ENCODE measurements at places on chromosomes 13 and 19. TPM values are rescaled to one million over a fixed set of nuclear protein-coding genes. Genes with fewer than 3 reads are reported as not detected.

GRCh38 chr19:5997371-5997770, 19.4 kb upstream of the RANBP3 start:
- H3K27me3 ChIP-seq = no peaks in the 10 kb centered on the region
- H3K4me3 ChIP-seq = no peak overlapping the region
- H3K27ac ChIP-seq = no peak overlapping the region
- H3K4me1 ChIP-seq = no peaks in the 10 kb centered on the region

ZNF880 gene
- total RNA-seq = 23.1 TPM

GRCh38 chr13:66623129-66623820, 606.9 kb downstream of the PCDH9 start:
- H3K4me3 ChIP-seq = no peak overlapping the region
- H3K36me3 ChIP-seq = no peaks in the 10 kb centered on the region
- no peak overlapping the region for H3K27ac ChIP-seq

GRCh38 chr19:7550169-7550770, 14.8 kb downstream of the PNPLA6 start:
- H3K4me3 ChIP-seq = no peak overlapping the region
- peaks cover 3% of the 10 kb centered on the region for H3K4me1 ChIP-seq
- peaks cover 22% of the 10 kb centered on the region for H3K36me3 ChIP-seq
- no peak overlapping the region for H3K27ac ChIP-seq
- H3K27me3 ChIP-seq = no peaks in the 10 kb centered on the region

APC2 gene
- total RNA-seq = 0.14 TPM

NALCN gene
- total RNA-seq = not detected

DNA sequence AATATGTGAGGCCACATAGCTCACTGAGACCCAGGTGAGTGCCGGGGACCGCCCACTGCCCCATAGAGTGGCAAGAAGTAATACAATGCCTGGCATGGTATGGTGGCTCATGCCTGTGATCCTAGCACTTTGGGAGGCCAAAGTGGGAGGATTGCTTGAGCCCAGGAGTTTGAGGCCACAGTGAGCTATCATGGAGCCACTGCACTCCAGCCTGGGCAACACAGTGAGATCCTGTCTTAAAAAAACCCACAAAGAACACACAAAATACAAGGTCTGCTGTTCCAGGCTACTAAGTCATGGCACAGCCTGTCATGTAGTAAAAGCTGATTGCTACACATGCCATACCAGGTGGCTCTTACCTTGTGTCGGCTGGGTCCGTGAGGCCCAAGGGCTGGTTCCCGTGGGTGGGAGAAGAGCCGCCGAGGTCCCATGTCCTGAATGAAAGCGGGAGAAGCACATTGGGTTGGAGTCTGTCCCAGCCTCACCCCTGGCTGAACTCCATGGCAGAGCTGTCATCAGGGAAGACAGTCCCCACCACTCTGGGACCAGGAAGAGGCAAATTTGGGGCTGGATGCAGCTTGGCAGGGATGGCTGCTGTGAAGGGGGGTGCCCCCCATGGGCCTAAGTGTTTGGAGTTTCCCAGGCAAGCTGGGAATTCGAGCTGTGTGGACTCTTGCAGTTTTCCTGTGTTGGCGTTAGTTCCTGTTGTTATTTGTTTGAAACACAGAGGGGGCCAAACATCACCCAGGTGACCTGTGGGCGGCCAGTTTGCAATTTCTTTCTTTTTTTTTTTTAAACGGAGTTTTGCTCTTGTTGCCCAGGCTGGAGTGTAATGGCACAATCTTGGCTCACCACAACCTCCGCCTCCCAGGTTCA, 3.2 kb upstream of the FDX2 start:
- H3K36me3 ChIP-seq = peaks cover 62% of the 10 kb centered on the region
- no peak overlapping the region for H3K4me3 ChIP-seq
- DNase-seq = no peak
- peaks cover 12% of the 10 kb centered on the region for H3K4me1 ChIP-seq
- H3K27ac ChIP-seq = no peak overlapping the region
- H3K27me3 ChIP-seq = no peaks in the 10 kb centered on the region

CBY2 gene
- not detected for total RNA-seq

USHBP1 gene
- total RNA-seq = not detected
